Upper lobe of right lung (tissue), 1 donor: ENCODE measurements at places on chromosomes 1 and 21. TPM values are rescaled to one million over a fixed set of nuclear protein-coding genes. Genes with fewer than 3 reads are reported as not detected.
A peak's percentile ranks its signal among the peaks of the same experiment; 100 is the strongest.

The NCF2 gene
- 144 TPM for total RNA-seq

- no peaks in the 10 kb centered on the region for H3K27me3 ChIP-seq
- H3K4me3 ChIP-seq, result no peak overlapping the region
- H3K36me3 ChIP-seq, result peaks cover 100% of the 10 kb centered on the region
- H3K4me1 ChIP-seq, result no peaks in the 10 kb centered on the region
- no peak overlapping the region for H3K27ac ChIP-seq
- no peak for DNase-seq
Measured at GRCh38 chr1:15928971-15929965, 46.6 kb downstream of the ZBTB17 start.

The SZRD1 gene
- 110 TPM for total RNA-seq

GRCh38 chr1:164562061-164562460 lies 3.1 kb downstream of the PBX1 start:
- H3K27me3 ChIP-seq, result no peaks in the 10 kb centered on the region
- peak overlapping the region; percentile 82 for H3K27ac ChIP-seq
- DNase-seq, result no peak
- peak overlapping the region; percentile 71 for H3K4me3 ChIP-seq
- H3K36me3 ChIP-seq, result no peaks in the 10 kb centered on the region
- H3K4me1 ChIP-seq, result peaks cover 18% of the 10 kb centered on the region

The ARMH1 gene
- 5.9 TPM for total RNA-seq

DNA sequence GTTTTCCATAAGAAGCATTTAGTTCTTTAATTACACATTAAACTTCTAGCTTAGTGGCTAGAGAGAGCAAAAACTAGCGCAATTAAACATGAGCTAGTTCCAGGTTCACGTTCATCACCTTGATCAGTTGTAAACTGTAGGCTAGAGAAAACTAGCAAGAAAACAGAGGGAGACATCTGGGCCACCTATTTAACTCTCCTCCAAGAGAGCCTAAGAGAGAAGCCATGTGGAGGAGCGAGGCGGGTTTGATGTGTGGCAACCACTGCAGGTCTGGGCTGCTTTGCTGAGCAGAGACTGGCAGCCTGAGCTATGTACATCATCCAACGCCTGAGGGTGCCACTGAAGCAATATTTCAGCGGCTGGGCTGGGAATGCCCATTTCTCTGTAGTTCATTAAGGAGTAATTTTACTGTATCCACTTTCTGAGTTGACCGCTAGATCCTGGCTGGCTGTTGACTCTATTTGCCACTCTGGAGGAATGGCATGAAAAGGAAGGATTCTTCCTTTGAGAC lies 252.9 kb downstream of the DYRK1A start:
- H3K27me3 ChIP-seq, result no peaks in the 10 kb centered on the region
- no peak overlapping the region for H3K27ac ChIP-seq
- DNase-seq, result no peak
- H3K4me3 ChIP-seq, result no peak overlapping the region
- no peaks in the 10 kb centered on the region for H3K36me3 ChIP-seq

DNA sequence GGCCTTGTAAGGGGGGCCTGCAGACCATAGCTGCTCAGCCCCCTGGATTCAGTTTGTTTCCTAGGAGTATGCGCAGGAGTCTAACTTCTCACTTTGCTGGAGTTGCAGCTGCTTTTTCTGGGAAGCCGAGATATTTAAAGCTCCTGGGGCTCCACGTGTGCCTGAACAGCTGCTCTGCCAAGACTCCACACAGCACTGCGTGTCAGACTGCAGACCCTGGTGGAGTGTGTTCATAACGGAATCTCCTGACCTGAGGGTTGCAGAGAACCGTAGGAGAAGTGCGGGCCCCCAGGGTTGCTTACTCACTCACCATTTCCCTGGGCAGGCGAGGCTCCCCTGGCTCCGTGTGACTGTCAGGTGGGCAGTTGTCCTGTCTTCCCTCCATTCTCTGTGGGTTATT lies 474.3 kb upstream of the TMPRSS15 start:
- DNase-seq, result no peak
- no peak overlapping the region for H3K27ac ChIP-seq
- no peaks in the 10 kb centered on the region for H3K27me3 ChIP-seq
- no peaks in the 10 kb centered on the region for H3K4me1 ChIP-seq

The TRIM63 gene
- 0.46 TPM for total RNA-seq
